ENCODE measurements at places on chromosomes 7 and 10.

DNA sequence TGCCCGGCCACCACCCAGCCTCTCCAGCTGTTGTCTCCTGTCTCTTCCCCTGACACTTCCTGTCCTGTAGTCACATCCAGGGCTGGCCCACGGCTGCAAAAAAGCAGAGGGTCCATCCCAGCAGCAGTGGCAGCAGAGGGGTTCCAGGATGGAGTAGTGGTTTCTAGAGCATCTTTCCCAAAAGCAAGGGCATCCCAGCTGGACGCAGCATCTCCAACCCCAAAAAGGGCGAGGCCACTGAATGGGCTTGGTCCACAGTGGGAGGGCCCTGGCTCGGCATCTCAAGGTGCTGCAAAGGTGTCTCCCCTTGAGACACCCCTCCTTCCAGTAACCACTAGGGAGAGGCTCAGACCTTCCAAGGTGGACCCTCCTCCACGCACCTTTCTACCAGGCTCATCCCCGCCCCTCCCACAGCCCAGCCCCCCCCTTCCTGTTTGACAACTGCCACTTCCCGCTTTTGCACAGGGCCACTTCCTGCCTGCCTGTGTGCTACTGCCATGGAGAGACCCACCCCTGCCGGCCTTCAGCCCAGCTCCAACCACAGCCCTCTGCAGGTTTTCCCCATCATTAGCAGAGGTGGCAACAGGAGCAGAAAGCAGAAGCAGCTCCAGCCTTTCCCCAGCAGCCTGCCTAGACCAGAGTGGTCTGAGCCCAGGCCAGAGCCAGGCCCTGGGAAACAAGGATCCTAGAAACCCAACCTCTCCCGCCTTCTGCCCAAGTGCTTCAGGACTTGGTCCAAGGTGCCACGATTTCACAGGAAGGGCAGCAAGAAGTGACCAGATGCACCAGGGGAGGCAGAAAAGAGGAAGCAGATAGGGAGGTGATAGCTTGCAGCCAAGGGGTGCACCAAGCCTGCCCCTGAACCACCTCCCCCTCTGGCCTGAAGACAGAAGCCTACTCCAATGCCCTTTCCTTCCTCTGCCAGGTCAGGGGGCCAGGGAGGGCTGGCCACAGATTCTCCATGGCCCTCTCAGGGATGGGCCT lies 8.6 kb downstream of the CAMK2G start:
- DNase-seq: no peak

DNA sequence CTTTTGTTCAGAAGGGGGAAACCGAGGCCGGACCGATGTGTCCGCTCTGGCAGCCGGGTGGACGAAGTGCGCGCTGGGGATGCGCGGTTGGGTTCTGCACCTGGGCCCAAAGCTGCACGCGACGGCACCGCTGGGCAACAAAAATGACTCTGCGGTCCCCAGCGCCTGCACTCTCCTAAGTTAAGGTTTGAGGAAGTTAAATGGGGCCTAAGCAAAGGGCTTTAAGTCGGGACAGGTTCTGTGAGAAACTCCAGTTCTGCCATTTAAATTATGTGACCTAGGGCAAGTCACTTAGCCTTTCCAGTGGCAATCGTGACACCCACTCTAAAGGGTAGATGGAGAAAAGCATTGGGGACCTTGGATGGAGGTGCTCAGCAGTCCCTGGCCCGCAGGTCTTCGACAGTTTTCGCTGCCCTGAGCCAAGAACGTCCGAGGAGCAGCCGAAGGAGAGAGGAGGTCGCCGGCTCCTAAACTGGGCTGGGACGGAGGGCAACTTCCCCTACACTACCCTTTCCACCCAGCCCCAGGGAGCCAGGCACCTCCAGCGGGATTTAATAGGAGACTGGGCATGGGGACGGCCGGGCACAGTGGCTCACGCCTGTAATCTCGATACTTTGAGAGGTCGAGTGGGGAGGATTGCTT lies 534 bp upstream of the ACBD5 start:
- no peak for DNase-seq

- no peak for DNase-seq
These were observed 821 bp upstream of the JAZF1 start for GRCh38 chr7:28181416-28181815.

- DNase-seq: no peak
These were observed 11.0 kb downstream of the CUX1 start for GRCh38 chr7:101828301-101829020.

DNA sequence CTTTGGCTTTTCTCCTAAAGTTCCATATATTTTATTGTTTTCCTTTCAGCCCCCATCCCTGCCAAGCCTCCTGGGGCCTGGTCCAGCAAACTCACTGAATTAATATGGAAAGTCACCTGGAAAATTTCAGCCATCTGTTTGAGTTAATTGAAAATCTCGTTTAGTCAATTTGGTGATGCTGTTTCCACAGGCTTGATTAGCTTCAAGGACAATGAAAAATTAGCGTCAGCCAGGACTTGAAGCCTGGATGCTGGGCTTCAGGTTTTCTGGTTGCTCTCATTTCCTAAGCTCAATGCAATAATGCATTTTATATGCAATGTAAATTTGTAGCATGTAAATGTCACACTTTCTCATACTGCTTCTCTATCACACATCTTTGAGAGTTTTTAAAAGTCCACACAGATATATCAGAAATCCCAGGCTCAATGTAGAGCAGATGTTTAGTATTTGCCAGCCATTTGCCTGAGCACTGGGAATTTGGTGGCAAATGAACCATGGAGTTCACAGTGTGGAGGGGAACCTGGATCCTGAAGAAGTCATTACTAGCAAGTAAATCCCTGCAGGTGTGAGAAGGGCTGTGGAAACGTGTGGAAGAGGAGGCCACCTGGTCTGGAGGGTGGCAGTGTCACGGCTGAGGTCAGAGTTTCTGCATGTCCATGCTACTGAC lies 228.5 kb downstream of the PAXIP1 start:
- DNase-seq: no peak
